ENCODE measurements at places on chromosomes 6 and 20.

DNA sequence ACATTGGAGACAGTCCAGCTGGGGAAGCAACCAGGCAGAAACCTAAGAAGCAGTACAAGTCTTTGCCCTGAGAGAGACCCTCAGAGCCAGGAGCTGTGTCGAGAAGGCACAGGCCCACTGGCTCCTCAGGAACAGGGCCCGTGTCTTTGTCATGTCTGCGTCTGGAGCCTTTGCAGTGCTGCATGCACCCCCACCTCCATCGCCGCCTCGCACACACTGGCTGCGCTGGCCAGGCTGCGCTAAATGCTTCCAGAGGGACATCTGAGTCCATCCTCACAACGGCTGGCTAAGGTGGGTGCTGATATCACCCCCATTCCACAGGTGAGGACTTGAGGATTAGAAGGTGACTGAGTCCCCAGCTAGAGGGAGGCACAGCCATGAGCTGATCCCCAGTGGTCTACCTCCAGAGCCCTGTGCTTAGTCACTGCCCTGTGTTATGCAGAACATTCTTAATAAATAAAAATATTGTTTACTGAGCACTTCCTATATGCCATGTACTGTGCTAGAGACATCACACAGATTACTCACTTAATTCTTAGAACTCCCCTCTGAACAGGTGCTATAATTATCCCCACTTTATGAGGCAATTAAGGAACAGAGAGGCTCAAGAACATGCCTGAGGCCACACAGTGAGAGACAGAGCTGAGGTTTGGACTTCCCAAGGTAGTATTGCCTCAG lies 27.6 kb downstream of the GABRR2 start:
- DNase-seq, result no peak

DNA sequence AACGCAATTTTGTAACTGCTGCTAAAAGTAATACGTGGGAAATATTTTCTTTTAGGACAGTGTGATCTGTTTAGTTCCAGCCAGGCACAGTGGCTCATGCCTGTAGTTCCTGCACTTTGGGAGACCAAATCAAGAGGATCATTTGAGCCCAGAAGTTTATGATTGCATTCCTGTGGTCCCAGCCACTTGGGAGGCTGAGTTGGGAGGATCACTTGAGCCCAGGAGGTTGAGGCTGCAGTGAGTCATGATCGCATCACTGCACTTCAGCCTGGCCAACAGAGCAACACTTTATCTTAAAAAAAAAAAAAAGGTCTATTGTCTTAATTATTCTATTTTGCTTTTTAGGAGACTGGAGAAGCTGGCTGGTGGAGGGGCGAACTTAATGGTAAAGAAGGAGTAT lies 101.5 kb downstream of the CD2AP start:
- no peak for DNase-seq

DNA sequence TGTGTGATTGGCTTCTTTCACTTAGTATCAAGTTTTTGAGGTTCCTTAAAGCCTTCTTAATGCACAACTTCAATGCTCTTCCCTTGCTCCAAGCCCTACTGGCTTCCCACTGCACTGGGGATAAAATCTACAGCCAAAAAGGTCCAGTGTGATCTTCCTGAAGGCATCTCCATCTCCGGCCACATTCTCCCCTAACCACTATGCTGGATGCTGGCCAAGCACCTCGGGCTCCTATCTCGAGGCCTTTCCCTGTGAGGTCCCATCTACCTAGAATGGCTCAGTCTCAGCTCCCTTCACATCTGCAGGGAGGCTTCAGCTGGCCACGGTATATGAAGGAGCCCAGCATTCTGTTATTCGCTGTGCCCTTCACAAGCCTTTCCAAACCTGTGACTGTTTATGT lies 48.1 kb downstream of the CNKSR3 start:
- no peak for DNase-seq

GRCh38 chr6:31060145-31060544 lies 49.9 kb downstream of the MUC22 start:
- DNase-seq, result no peak

- no peak for DNase-seq
Measured at GRCh38 chr6:52454556-52454955, 34.4 kb downstream of the EFHC1 start.

GRCh38 chr6:170174124-170174770 lies 116.6 kb downstream of the DLL1 start:
- DNase-seq, result no peak

- DNase-seq, result no peak
Measured at GRCh38 chr6:127222418-127222817, 44.2 kb upstream of the RNF146 start.

- DNase-seq, result no peak
Measured at GRCh38 chr6:167031082-167031709, 32.0 kb downstream of the CEP43 start.

DNA sequence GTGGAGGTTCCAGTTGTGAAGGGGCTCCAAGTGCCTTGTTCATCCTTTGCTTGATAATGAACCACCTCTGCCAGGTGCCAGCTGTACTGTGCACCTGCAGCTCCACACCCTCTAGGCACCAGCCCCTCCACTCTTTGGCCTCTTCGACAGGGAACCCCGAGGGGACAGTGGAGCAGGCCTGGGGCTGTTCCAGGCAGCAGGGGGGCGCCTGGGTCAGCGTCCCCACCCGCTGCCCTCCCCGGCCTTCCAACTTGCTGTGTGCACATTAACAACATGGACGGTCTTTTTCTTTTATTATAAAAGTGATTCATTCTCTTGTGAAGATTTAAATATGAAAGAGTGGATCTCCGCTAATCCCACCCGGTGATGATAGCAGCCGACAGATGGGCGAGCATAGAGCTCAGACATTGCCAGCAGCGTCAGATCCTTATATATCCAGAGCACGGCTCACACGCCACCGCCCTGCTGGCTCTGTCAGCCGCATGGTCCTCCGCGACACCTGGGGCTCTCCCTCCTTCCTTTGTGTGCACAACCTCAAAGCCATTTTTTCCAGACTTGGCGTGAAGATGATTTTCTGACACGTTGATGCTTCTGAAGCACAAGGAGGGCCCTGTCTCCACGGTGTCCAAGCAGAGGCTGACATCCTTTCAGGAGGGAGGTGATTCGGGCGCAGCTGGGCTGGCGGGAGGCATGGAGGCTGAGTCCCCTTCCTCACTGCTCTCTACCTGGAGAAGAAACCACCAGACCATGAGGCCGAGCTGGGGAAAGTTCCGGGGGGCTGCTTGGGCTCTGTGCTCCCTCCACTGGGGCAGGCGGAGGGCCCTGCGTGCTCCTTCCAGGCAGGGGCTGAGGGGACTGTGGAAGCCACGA lies 22.2 kb upstream of the MRGBP start:
- peak; percentile 73 for DNase-seq

DNA sequence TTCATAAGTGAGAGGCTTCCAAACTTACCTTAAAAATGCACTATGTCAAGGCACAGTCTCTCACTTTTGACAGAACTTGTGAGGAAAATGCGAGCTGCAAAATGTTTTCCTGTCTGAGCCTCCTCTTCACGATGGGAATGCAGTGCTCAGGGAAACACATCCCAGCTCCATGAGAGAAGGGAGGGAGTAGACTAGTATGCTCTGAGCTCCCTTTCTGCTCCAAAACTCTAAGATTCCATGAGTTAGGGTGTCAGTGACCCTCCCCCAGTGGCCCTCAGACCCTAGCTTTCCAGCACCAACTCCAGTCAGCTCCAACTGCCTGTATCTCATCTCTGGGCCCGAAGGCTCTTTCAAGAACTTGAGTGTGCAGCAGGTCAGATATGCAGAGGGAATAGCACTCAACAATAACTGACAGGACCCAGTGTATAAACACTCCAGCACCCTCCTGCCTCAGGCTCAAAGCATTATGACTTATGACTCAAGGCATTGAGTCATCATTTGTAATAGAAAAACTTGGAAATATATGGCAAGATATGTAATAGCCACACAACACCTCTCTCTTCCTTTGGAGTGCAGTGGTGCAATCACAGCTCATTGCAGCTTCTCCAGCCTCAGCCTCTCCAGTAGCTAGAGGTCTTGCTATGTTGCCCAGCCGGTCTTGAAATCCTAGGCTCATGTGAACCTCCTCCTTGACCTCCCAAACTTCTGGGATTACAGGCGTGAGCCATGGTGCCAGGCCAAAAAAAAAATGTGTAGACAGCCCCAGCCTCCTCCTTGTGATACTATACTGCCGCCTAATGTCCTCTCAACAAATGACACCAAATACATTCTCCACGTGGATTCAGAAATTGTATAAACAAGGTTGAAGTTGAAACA lies 16.7 kb upstream of the ENTPD6 start:
- no peak for DNase-seq

GRCh38 chr6:169997930-169998218 lies 246.5 kb downstream of the ERMARD start:
- DNase-seq, result no peak

GRCh38 chr20:32534661-32535240 lies 50.4 kb downstream of the NOL4L start:
- DNase-seq, result no peak

DNA sequence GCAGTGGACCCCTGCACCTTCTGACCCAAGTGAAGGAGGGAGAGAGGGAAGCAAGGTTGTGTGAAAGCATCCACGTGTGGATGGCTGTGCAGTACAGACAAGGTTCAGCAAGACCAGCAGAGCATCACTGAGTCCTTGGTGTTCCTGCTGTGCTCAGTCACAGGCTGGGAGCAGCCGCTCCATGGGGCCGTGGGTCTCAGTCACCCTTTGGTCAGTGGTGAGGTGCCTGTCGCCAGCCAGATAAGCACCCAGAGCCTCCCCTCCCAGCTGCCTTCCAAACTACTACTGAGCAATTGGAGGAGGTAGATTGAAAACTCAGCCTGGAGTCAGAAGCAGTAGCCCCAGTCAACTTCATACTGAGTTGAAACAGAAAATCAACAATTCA lies 218.9 kb downstream of the SLC24A3 start:
- no peak for DNase-seq

GRCh38 chr20:53502820-53503219 lies 90.8 kb downstream of the ZNF217 start:
- no peak for DNase-seq

- DNase-seq, result no peak
Measured at GRCh38 chr20:57092112-57092899, 174.1 kb downstream of the BMP7 start.

DNA sequence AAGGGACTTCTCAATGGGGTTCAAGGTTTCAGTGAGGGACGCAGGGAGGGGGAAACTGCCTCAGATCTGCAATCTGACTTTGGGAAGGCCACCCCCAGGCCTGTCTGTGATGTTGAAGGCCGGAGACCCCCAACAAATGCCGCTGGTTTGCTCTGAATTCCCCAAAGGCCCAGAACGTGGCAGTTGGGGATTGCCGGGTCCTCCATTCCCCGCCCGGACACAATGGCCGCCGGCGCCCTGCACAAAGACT lies 326 bp upstream of the BCL2L1 start:
- DNase-seq, result no peak

- DNase-seq, result no peak
Measured at GRCh38 chr6:52209770-52210169, 23.6 kb downstream of the IL17A start.

GRCh38 chr6:156062091-156062563 lies 606.5 kb upstream of the NOX3 start:
- DNase-seq, result no peak

GRCh38 chr6:10099529-10100140 lies 315.2 kb downstream of the TFAP2A start:
- no peak for DNase-seq
